Left kidney (tissue), 8 donors: ENCODE measurements at places on chromosomes 1 and 21.
A peak's percentile ranks its signal among the peaks of the same experiment; 100 is the strongest.

DNA sequence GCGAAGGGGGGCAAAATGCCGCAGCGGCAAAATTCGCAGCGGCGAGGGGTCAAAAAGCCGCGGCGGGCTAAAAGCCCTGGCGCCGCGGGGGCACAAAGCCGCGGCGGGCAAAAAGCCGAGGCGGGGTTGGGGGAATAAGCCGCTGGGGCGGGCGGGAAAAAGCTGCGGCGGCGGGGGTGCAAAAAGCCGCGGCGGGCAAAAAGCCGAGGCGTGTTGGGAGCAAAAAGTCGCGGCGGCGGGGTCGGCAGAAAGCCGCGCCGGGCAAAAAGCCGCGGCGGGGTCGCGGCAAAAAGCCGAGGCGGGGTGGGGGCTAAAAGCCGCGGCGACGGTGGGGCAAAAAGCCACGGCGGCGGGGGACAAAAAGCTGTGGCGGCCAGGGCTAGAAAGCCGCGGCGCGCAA, 3902.5 kb downstream of the SRGAP2C start:
- DNase-seq = no peak

GRCh38 chr1:34164771-34165391, at the start of gene CSMD2:
CSMD2 (minus strand) TSS chr1:34165230; CDS start chr1:34165097, 133 bp downstream.
- peak; percentile 48 for DNase-seq

DNA sequence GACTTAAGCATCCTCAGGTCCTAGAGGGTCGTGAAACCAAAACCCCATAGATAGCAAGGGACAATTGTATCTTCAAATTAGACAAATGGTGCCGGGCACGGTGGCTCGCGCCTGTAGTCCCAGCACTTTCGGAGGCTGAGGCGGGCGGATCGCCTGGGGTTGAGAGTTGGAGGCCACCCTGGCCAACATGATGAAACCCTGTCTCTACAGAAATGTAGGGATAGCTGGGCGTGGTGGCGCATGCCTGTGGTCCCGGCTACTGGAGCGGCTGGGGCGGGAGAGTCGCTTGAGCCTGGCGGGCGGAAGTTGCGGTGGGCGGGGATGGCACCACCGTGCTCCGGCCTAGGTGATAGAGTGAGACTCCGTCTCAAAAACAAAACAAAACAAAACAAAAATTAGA, 780.6 kb downstream of the BRINP3 start:
- DNase-seq = no peak

DNA sequence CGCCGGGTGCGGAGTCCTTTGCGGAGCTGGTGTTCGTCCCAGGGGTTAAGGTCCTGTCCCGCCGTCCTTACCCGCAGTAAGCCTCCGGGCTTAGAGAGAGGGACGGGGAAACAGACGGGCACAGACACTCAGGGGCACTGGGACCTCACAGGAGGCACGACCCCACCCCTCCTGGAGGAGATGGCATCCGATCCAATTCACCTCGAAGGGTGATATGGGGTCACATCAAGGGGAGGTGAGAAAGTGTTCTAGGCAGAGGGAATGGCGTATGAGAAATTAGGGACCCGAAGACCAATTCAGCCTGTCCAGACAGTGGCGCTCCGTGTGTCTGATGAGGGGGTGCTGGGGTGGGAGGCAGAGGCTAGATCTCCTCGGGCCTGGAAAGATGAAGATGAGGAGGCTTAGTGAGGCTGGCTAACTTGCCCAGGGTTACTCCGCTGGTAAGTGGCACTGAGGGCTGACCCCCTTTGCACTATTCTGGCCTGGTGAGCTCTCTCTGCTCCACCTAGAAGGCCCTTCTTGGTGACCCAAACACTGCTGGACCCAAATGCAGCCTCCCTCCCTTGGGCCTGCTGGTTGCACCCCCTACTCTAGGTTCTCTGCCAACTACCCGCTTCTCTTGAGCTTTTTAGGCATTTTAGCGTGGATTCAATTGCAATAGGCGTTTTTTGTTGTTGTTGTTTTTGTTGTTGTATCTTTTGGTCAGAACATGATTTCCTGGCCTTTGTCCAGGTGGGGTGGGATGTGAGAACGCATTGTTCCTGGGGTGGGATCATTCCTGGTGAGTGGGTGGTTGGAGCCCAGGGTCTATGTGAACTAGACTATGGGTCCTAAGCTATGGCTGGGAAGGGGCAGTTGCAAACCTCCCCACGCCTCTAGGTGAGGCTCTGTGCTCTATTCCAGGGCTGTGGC, 12.3 kb downstream of the BTBD19 start:
- no peak for DNase-seq

DNA sequence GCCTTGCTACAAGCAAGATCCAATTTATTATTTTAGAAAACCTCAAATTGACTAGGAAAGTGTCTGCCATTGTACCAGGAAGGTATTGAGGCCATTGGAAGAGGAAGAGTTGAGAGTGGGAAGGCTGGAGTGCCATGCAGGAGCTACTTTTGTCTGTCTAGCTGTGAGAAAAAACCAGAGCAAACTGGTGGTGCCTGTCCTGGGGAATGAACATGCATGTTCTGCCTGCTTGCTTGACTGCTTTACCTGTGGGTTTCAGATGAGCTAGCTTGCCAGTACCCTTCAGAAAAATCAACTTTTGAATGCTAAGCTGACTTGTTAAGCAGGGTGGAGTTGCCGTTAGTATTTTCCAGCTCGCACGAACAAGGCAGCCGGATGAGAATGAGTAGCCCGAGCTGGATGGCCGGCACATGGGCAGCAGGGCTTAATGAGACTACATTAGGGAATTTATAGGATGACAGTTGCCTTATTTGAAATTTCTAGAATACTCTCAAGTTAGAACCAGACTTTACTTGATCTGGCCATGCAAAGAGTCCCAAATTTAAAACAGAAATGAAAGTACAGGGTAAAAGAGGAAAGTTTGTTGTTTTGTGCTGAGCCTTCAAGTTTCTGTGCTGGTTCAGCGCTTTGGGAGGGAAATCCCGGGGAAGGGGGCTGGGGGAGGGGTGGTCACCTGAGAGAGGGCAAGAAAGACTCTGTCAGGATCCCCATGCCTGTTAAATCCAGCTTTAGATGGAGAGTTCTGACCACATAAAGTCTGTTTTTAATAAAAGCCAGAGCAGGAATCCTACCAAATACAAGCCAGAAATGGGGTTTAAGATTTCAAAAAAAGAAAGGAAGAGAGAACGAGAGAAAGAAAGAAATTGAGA, 29.6 kb upstream of the C1orf105 start:
- no peak for DNase-seq

DNA sequence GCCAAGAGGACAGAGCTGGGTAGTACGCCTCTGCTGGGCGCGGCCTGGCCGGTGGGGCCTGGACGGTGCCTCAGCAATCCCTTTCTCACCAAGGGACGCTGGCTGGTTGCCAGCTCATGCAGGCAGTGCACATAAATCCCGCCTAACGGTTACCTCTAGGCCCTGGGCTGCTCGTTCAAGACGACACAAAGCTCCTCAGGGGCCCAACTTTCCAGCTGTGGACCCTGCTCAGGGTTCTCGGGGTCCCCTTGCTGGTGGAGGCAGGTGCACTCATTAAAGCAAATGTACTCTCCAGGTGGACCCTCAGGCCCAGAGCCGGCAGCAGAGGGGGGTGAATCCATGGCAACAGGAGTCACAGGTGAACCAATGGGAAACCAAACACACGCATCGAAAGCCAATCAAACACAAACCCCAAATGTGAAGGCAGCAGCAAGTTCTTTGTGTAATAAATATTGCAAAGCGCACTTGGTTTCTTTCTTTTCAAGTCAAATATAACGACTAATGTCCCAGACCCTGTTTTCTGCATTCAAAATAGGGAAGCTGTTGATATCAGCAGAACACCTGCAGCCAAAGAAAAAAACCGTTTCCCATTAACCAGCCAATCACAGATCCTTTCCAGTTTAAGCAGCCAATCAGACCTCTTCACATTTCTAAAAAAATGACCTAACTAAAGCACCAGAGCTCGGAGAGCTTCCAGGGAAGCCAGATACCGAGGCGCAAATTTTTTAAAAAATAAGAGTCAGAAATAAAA, 26.1 kb upstream of the CLSTN1 start:
- DNase-seq = no peak

DNA sequence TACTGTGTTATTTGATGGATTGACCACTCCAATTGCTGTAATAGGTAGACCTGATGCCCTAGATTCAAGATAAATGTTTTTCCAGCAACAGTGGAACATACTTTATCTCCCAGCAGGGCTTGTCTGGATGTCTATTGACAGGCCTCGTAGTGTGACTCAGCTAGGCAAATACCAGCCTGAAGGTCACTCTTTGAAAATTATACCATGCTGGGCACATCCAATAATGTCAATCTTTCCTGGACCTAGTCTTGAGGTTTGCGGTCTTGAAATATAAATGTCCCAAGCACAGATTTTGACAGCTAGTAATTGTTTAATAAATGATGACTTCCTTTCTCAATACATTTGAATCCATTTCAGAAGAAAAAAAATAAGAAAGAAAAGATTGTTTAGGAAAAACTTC, 1138.0 kb upstream of the TMPRSS15 start:
- no peak for DNase-seq

DNA sequence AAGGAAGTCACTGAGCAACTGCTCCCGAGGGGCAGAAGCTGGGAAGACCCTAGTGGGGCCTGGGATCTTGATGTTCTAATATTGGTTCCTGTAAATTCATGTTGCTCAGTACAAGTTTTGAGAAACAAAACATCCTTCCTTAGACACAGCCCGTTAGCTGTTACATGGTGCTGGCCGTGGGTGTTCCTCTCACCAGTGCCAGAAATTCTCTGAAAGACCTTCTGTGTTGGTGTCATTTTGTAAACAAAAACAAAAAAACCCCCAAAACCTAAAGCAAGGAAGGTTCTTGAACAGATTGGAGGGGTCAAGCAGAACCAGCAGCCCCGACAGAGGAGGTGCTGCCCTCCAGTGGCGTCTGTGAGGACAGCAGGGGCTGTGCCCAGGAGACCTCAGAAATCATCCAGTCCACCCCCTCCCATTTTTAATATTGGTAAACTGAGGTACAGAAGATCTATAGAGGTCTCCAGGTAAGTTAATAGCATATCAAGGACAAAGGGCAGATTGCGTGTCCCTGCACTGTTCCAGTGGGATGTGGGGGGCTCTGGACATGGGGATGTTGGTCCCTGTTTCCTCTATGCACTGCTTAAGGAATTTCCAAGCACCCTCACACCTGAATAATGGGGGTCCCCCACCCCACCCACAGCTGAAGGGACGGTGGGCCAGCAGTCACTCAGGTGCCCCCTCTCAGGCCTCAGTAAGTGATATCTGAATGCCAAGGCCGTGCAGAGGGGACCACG, 38.2 kb downstream of the SLC2A7 start:
- peak; percentile 50 for DNase-seq

GRCh38 chr1:69913977-69914376, 291.4 kb downstream of the LRRC40 start:
- DNase-seq = peak; percentile 32

DNA sequence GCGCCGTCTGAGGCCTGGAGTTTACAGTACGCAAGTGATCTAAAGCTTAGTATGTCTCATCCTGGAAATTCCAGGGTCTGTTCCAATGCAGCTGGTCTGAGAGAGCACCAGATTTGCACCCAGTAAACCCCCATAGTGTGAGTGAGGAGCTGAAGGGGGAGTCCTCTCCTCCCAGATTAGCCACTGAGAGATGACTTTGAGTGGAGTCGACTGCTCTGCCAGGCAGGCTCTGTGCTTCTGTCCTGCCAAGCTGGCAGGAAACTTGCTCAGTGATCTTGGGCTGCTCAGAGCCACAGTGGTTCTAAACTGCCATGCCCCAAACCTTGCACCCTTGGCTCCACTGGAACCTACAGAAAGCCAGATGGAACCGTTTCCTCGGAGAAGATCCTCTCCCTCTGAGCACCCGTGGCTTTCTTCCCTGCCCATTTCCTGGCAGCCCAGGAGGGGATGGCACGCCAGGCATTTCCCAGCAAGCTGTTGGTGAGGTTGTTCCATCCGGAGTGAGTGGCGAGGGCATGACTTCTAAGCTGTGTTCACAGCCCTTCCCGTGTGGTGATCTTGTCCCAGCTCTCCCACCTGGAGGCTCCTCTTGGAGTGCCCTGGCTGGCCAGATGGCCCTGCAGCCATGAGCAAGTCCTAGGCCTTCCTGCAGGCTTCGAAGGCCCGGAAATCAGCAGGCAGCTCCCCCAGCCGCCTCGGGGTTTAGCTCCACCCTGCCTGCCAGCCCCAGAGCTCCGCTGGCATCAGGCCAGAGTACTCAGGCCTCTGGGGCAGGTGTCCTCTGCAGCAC, 125.9 kb upstream of the VAMP3 start:
- no peak for DNase-seq

DNA sequence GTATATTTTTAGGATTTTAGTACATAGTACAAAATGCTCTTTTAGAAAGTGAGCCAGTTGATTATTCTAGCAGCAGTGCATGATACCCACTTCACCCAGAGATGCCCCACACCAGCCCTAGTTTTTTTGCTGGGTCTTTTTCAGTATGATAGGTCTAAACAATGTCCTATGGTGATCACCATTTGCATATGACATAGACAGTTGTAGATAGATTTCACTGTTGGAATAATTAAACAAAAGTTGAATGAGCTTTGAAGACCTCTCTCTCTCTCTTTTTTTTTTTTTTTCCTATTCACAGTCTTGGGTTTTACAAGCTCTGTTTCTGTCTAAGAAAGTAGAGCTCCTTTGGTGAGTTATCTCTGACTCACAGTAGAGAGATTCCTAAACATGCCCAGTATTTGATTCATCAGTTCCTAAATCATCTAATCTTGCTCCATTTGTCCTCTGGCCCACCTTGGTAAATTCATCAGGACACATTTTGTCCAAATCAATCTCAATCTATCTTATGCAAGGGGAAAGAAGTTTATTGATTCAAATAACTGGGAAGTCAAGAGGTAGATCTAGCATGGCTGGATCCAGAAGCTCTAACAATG, 44.7 kb upstream of the VAV3 start:
- no peak for DNase-seq

GRCh38 chr1:224799083-224799482, 130.4 kb upstream of the DNAH14 start:
- DNase-seq = no peak

DNA sequence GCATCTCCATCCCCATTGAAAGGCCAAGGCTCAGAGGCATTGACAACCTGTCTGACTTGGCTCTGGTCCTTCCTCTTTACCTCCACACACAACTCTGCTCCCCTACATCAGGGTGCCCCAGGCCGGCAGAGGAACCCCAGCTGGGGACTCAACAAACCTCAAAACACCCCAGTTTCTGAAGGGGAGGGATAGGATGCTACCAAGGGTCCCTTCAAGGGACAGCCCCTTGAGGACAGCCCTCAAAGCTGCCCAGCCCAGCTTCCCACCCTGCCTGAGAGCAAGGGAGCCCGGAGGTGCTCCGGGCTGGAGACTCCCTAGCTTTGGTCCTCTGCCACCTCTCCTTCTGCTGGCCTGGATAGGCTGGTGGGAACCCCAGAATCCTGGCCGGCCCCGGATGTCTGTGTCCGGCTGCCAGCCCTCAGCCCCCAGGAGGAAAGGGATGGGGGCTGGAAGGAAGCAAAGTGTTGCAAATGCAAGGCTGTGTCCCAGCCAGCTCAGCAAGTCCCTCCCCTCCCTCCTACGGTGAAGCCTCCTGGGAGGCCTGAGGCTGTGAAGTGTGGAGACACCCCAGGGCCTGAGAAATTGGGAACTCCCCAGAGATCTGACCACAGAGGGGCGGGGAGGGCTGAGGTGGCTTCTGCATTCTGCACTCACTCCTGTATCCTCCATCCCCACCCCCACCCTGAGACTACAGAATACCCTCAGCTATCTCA, 1.1 kb upstream of the MARCKSL1 start:
- DNase-seq = no peak

- DNase-seq = no peak
These were observed 33.7 kb downstream of the MRPL39 start for GRCh38 chr21:25573409-25574206.

GRCh38 chr1:174413632-174414031, 34.1 kb upstream of the GPR52 start:
- no peak for DNase-seq
